ENCODE measurements at places on chromosomes 2 and 18.

DNA sequence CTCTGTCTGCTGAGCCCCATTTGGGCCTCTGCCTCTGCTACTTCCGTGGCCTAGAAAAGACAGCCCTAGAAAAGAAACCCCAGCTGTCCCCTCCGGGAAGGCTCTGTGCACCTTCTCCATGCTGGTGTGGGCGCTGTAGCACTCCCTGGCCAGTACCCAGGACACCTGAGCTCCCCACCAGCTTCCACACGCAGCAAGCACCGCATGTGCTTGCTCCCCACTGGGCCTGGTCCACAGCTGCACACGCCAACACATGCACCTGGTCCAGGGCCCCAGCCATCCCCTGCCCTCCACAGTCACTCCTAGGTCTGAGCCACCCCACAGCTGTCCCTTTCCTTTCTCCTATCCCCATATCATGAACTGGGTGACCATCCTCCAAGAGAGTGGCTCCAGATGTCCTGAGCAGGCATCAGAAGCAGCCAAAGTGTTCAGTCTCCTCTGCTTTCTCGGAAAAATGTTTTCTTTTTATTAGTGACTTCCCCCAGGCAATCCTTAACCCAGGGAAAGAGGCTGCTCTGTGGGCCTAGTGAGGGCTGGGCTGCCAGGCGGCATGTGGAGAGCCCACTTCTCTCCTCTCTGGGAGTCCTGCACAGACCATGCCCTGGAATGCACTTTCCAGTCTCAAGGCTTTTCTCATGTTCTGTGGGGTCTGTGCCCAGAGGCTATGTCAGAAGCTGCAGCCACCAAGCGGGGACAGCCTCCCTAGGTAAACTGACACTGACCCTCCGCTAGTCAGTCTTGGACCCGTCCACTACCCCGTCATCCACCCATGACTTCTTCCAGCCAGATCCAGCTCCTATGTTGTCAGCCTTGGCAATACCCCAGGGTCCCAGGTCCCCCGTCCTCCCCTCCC lies 133.7 kb downstream of the KLHL29 start:
- DNase-seq, result no peak

DNA sequence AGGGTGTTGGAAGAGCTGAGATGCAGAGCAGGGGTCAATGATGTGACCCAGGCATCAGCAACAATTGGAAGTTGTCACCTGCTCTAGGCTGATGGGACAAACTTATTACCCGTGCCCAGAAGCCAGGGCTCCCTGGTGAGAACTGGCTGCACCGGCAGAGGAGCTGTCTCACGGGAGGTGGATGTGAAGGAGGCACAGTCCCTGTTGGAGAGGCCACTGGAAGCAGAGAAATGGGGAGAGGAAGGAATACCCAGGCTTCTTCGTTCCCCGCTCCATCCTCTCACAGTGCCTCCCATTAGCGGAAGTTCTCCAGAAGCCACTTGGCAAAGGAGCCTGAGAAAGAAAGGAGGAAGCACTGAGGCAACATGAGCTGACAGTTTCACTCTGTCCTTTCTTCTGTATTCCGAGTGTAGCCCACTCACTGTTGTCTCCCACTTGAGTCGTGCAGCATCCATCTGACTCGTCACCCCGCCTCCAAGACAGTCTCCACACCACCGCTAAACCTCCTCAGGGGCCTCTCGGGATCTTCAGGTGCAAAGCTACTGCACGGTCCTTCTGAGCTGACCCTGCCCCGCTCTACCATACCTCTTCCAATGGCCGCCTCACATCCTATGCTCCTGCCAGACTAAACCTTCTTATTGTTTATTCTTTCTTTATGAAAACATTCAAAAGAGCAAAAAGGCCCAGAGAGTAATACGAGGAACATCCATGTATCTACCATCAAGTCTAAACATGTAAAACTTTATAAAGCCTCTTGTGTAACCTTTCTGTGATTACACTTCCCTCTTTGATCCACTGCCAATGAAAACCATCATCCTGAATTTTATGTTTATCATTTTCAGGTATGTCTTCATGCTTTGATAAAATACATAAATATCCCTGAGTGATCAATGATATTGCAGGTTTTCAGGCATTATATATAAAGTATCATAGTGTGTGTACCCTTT lies 19.1 kb upstream of the AFTPH start:
- no peak for DNase-seq

DNA sequence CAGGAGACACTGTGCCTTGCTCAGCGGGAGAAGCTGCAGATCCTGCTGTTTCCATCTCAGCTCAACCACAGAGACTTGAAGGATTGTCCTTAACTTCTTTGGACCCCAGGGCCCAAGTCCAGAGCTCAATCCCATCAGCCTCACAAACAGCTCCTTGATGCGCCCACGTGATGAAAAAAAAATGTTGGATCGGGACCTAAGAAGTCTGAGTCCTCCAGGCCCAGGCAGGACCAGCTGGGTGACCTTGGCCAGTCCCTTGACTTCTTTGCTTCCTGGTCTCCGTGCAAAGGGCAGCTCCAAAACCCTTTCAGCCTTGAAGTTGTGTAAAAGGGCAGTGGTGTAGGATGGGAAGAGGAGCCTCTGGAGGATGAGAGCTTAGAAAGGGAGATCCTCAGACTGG lies 175.5 kb downstream of the ZFP36L2 start:
- no peak for DNase-seq

DNA sequence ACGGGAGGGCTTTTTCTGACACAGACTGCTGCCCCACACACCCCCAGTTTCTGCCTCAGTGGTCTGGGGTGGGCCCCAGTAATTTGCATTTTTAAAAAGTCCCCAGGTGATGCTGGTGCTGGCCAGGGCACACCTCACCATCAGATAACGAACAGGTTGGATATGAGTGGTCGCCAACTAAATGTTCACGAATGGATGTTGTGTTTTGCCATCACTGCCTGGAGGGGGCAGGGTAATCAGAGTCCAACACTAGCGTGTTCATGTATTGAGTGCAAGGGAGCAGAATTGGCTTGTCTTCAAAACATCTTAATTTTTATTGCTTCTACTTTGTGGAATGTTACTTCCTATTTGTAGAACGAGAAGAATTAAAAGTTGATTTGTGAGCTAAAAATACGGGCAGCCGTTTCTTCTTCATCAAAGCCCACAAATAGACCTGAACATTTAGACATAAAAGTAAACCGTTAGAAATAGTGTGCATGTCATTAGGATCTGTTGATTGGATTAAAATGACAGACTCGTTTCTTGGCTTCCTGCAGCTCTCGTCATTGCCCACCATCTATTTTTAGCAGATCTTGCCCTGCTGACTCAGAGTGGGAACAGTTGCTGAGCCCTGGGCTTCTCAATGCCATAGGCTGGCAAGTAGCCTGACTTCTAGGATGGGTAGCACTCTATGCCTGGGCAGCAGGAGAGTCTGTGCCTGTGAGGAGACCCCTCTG lies 45.2 kb downstream of the NCK2 start:
- no peak for DNase-seq

- no peak for DNase-seq
Observed at GRCh38 chr2:105490956-105491355, 92.1 kb upstream of the FHL2 start.

- DNase-seq, result no peak
Observed at GRCh38 chr2:138630164-138630563, 128.6 kb downstream of the SPOPL start.

DNA sequence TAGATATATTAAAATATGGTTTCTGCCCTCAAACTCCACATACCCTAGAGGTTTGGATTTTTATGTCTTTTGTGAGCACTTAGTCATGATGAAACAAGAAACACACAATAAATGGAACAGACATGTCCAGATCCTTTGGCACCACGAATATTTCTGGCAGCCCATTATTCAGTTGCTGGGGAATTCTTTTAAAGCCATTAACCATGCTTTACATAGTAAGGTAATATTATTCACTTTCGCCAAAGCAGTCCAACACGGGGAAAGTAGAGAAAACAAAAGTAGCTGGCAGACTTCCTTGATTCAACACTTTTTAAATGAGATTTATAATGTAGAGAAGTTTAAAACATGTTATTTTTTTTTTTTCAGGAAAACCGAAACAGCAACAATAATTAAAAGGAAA lies 235.4 kb downstream of the PIEZO2 start:
- DNase-seq, result no peak

- DNase-seq, result no peak
Observed at GRCh38 chr2:203469546-203469945, 65.6 kb downstream of the RAPH1 start.

DNA sequence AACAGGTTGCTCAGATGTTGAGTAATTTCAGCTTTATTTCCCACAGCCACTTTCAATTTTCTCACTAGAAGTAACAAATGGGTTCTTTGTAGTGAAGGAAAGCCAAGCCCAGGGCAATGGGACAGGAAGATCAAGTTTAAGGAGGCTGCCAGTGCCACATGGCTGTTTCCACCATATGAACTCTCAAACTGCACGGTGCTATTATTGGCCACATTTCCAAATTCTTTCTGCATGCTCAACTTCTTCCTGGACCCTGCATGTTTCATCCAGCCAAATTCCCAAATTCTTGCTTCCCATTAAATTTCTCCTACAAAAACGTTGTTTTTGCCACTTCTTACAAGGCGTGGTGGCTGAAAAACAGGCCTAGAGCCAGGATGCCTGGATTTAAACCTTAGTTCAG lies 193.3 kb upstream of the SPHKAP start:
- DNase-seq, result no peak

DNA sequence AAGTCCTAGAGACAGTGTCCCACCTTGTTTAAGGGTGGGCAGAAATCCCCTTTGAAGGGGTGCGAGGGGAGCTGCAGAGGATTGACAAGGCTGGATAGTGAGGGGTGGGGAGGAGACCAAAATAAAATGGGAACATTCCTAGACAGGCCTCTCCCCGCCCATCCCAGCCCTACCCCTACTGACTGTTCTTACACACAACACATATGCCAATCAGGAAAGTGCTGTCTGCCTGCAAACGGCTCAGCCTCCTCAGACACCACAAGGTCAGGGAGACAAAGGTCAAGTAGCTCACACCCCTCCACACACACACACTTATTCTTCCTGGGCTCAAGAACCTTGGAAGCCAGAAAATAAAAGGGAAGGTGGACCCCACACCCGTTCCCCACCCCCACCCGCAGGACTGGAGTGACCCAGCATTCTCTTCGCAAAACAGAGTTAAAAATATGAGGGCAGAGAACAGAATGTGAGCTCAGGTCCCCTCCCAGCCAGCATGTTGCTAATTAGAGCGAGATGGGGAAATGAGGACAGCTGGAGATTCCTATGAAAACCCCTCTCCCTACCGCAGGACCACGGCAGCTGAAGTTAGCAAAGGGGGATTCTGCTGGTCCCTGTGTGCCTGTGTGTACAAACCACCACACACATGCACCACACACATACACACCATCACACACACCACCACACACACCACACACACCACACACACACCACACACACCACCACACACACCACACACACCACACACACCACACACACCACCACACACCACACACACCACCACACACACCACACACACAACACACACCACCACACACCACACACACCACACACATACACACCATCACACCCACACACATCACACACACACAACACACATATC lies 197.8 kb downstream of the TNS1 start:
- DNase-seq, result no peak

- no peak for DNase-seq
Observed at GRCh38 chr2:8957628-8958027, 45.9 kb downstream of the MBOAT2 start.

DNA sequence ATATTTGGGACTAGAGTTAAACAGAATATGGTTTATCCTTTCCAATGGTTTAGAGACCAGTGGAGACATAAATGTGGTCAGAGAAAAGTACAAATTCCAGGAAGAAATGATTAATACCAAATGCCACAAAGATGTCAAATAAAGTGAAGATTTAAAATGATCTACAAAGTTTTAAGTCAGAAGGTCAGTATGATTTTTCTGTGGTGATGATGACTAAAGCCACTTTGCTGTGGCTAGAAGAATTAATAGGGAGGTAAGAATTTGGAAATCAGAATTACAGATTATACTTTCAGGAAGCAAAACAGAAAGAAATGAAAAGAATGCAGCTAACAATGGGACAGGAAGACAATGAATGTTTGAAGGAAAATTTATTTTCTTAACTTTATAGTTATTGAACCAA lies 91.5 kb upstream of the CDH7 start:
- DNase-seq, result no peak

- no peak for DNase-seq
Observed at GRCh38 chr2:36572719-36573059, 25.3 kb downstream of the FEZ2 start.

DNA sequence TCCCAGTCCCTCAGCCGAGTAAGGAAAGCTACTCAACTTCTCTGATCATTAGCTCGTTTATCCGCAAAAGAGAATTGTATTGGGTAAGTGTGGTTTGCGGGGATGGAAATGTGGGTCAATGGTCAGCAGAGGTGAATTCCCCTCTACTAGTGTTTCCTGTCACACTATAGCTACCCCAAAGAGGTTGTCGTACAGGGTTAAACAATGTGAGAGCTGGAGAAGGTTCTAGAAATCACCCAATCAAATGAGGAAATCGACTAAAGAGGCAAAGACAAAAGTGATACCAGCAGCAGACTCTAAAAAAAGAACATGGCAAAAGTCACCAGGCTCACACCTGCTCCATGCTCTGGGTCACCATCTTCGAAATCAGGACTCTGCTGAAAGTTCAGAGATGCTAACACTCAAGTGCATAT lies 144.7 kb upstream of the ITGA4 start:
- DNase-seq, result no peak
